ENCODE measurements at places on chromosomes 16 and 17. TPM values are rescaled to one million over a fixed set of nuclear protein-coding genes. Genes with fewer than 3 reads are reported as not detected.
A peak's percentile ranks its signal among the peaks of the same experiment; 100 is the strongest.

GRCh38 chr16:1196494-1196893, 28.6 kb downstream of the TPSG1 start:
- no peak for DNase-seq

DNA sequence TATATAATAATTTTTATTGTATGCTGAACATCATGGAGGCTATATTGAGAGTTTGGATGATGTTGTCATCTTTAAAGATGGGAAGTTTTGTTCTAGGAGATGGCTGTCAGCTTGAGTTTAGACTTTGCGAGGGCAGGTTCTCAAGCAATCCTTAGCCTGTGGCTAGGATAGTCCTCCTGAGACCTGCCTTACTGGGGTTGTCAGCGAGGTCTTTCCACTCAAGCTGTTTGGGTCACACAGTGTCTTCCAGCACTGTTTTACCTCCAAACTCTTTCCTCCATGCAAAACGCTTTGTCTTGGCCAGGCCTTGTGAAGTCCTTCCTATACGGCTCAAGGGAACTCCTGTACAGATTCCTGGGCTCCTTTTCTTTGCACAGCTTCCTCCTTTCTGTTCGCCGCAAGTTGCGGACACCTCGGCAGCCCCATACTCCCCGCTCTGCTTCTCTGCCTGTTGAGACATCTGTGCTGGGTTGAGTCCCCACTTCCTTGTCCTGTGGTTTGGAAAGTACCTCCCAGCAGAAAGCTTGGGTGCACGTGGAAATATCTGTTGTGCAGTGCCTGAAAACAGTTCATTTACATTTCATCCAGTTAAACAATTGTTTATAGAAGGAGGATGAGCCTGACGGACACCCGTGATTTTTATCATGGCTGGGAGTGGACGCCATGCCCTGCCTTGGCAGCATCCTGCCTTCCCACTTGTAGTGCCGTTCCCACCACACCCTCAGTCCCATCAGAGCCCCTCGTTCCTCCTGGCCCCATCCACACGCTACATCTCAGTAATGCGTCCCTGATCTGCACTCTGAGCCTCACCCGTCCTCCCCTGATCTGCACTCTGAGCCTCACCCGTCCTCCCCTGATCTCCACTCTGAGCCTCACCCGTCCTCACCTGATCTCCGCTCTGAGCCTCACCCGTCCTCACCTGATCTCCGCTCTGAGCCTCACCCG, 55.0 kb upstream of the CBFA2T3 start:
- no peak for DNase-seq

- DNase-seq = no peak
Measured at GRCh38 chr16:4935241-4935855, 1.6 kb downstream of the PPL start.

- no peak for DNase-seq
Measured at GRCh38 chr17:58516644-58517377, 2.4 kb upstream of the MTMR4 start.

MEAK7 gene
- 77.9 TPM for total RNA-seq

DNA sequence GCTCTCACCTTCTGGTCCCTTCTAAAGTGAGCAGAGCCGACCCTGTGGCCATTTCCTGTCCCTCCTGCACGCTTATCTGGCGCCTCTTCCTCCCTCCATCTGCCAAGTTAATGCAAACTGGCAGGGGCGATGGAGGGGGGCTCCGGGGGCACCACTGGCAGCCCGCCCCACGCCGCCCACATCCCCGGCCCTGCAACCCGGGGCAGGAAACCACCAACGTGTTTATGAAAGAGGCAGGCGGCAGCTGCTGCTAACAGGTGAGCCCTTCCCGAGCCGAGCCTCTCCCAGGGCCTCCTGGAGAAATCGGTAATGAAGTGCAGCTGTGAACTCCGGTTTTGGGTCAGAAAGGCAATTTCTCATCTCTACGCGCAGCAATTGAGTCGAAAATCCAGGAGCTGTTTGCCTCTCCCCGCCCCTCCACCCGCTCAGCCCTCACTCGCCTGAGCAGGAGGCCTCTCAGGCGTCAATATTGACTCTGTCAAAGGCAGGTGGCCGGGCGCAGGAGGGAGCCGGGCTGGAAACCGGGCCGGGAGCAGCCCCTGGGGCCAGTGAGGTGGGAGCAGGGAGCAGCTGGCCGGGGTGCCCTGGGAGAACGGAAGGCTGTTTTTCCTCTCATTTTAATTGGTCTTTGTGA, 164.4 kb upstream of the GSE1 start:
- DNase-seq = no peak

GRCh38 chr17:39110435-39111136, 40.9 kb downstream of the PLXDC1 start:
- DNase-seq = no peak

DNA sequence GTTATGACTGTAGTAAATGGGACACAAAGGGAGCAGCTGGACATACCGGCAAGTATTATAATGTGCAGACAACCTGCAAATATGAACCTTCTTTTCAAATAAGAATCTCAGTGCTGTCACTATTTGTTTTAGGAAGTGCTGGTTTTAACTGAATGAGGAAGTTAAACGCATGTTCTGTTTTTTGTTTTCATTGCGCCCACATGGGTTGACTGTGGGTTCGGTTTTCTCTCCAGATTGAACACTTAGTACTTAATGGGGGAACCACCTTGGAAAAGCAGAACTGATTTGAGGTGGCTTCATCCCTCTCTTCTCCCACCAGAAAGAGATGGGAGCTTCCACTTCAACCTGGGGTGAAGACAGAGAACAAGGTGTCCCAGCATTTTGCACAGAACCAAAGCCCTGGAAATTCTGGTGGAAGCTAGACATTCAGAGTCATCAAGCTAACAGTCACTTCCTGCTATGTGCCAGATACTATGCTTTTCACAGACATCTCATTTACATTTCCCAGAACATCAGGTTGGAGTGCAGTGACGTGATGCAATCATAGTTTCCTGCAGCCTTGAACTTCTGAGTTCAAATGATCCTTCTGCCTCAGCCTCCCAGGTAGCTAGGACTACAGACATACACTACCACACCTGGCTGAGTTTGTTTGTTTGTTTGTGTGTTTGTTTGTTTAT, 149.8 kb downstream of the CDH13 start:
- DNase-seq = no peak

- DNase-seq = peak; percentile 51
Measured at GRCh38 chr17:28552176-28552999, at the start of gene UNC119. UNC119 (minus strand) TSS chr17:28552624; CDS start chr17:28552557, 67 bp downstream.

NT5M gene
- 1.4 TPM for total RNA-seq

- no peak for DNase-seq
Measured at GRCh38 chr16:25258861-25259179, 1.2 kb upstream of the ZKSCAN2 start.

SLC16A13 gene
- 4.3 TPM for total RNA-seq

- no peak for DNase-seq
Measured at GRCh38 chr17:59038734-59039133, 67.9 kb downstream of the TRIM37 start.

DNA sequence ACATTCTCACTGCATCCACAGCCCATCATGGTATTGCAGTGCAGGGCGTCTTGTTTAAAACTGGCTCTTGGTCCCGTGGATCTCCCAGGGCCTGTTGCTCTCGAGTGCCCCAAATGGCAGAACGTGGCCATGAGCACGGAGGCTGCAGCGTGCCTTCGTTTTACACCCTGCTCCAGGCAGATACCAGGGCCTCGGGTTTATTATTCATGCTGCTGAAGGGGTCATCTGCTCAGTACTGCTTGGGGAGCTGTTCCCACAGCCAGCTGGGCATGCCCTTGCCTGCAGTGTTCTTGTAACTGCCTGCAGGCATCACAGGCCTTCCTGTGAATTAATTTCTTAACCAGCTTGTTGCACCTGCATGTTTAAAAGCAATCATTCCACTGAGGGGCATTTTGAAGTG, 129.7 kb upstream of the CHMP6 start:
- DNase-seq = peak; percentile 96

- DNase-seq = no peak
Measured at GRCh38 chr16:68472581-68472980, 24.3 kb upstream of the SMPD3 start.

- no peak for DNase-seq
Measured at GRCh38 chr16:70455910-70456309, 1.5 kb downstream of the FCSK start.

DNA sequence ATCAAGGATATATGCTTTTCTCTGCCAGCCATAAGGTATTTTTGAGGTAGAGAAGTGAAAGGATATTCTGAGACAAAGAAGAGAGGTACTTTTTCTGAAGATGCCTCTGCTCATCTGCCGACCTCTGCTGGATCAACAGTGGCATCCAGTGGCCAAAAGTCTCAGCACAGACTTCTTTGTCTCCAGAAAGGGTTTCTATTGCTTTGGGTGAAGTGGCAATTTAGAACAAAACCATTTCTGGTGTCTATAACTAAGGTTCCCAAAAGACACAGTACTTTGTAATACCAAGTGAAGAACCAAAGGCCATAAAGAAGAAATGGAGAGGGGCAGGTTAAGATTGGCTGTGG, 155.2 kb upstream of the C17orf78 start:
- no peak for DNase-seq

- no peak for DNase-seq
Measured at GRCh38 chr16:75687361-75687760, 10.6 kb upstream of the CPHXL2 start.

DNA sequence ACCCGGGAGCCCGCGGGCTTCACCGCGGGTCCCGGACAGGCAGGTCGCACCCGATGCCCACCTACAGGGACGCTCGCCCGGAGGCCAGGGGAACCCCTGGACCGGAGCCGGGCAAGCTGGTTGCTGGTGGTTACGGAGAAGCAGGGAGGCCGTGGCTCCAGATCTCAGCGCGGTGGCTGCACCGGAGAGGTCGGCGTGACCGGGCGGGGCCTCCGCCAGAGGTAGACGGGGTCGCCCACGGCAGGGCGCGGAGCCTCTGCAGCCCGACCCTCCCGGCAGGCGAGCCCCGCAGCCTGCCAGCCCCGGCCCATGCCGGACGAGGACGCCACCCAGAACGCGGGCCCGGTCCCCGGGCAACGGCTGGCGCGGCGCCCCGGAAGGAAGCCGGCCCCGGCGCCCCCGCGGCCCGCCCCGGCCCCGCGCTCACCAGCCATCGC, 341 bp downstream of the PCYT2 start:
- no peak for DNase-seq

DNA sequence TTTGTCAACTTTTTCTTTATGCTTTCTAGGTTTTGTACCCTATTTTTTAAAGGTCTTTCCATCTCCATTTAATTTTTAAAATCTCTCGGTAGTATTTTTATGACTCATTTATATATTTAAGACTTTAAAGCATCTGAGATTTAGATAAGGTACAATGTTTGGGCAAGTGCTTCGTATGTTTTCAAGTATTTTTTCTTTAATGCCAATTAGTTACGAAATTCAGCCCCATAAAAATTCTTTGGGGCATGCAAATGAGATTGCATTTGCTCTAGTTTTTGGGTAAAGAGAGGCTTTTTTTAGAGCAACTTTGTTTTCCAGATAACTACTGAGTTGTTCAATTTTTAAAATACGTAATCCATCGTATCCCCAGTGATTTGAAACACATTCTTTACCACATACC, 65.3 kb upstream of the CRHR1 start:
- no peak for DNase-seq

GRCh38 chr17:41307647-41308046, 1.5 kb downstream of the KRTAP16-1 start:
- DNase-seq = no peak

DNA sequence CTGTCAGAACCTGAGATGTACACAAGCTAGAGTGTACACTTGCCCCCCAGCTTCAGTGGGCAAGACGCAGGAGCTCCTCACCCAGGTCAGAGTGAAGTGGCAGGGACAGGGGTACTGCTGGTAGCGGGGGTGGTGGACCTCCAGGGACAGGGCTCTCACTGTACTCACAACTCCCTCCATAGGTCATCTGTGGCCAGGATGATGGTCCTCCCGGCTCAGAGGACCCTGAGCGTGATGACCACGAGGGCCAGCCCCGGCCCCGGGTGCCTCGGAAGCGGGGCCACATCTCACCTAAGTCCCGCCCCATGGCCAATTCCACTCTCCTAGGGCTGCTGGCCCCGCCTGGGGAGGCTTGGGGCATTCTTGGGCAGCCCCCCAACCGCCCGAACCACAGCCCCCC, 2.7 kb downstream of the NXPH3 start:
- DNase-seq = no peak

DNA sequence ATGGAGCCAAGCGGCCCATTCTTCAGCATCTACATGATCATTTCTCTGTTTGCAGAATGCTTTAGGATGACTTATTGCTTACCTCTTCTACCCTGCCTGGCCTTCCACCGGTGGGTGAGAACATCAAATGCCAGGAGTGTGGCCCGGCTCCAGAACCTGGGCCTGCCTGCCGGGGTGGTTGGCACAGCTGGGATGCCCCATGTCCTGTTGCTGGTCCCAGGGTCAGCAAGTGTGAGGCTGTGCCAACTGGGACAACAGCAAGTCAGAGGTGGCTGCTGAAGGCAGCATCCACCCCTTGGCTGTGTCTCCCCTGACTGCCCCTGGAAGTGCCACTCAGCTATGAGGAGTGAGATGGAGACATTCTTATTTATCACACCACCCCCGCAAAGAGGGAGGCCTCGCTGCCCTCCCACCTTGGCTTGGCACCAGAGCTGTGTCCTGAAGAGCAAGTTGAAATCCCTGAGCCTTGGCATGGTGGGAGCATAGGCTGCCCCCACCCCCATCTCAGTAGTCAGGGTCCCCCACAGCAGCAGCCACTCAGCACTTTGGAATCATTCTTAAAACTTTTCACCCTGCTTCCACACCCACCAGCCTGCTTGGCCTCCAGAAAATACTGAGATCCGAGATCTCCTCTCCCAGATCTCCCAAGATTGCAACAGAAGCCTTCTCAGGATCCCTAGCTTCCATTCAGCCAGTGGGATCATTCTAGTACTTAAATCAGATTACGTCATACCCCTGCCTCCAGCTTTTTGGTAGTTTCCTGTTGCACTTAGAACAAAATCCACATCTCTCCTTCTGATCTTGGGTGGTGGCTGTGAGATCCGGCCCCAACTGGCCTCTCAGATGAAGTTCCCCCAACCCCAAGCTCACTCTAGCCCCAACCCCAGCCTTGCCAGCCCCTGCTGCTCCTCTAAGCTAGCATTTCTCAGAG, 127.5 kb downstream of the SOCS1 start:
- DNase-seq = no peak

DNA sequence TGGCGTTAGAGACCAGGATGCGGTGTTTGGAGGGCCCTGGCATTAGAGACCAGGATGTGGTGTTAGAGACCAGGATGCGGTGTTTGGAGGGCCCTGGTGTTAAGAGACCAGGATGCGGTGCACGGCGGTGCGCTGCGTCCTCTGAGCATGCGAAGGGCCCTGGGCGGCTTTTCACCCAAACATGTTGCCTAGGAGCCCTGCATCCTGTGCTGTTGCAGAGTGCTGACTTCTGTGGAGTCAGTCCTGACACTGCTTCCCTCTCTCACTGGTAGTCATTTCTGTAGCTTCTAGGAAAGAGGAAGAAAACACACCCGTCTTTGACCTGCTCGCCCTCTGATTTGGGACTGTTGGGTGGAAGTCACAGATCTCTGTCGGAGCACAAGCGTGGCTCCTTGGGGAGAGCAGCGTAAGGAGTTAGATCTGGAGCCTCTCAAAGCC, 141.2 kb downstream of the LAT start:
- no peak for DNase-seq

DNA sequence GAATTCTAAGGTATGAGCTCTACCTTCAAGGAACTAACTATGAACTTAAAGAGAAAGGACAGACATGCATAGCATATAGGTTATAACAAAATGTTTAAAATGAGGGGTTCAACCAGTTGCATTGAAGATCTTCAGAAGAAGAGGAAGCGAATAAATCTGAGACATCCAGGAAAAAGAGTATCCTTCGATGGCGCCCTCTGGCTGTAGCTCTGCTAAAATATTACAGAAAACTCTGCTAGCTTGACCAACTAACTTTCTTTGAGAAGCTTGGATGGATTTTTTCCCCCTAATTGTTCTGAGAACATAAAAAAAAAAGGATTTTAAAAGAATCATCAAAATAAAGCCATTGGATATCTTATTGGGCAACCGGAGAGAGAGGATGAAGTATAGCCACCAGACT, 659.9 kb upstream of the SOX9 start:
- DNase-seq = no peak

NME3 gene
- total RNA-seq = 24.8 TPM

All from foreskin keratinocyte (primary cell).